ENCODE measurements at places on chromosomes 16 and 17.

- peak; percentile 7 for DNase-seq
Measured at GRCh38 chr16:17467923-17468540, 2.7 kb downstream of the XYLT1 start.

- no peak for DNase-seq
Measured at GRCh38 chr17:81406117-81406953, 11.1 kb downstream of the BAHCC1 start.

- DNase-seq = no peak
Measured at GRCh38 chr16:86022381-86022960, 123.5 kb downstream of the IRF8 start.

- peak; percentile 9 for DNase-seq
Measured at GRCh38 chr17:8799570-8800212, 526 bp upstream of the MFSD6L start.

DNA sequence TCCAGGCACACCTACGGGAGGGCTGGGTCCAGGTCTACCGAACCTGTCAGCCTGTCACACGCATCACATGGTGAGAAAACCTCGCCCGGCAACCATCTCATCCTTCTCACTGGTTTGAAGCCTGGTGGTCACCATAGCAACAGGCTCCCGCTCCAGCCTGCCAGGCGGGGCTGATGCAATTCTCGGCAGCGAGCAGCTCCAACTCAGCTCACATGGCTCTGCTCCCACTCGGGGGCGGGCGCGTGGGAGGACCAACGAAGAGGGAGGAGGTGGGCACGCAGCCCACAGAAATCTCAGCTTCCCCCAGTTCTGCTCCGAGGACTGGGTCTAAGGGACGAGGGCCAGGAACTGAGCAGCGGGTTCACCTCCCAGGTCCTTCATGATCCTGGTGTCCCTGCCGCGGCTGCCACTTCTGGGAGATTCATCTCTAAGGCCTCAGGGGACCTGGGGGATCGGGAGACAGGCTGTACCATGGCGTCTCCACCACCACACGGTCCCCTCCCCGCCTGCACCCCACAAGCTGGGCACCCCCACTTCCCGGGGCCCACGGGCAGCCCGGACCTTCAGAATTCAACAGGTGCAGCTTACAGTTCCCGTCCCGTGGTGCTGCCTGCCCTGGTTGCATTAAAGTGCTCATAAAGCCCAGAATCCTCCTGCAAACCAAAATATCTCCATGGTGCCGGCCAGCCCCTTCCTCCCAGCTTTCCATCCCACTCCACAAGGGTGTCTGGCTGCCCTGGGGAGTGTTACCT is 25.8 kb downstream of the ABR start:
- peak; percentile 75 for DNase-seq
